ENCODE measurements at places on chromosomes 3 and 15.

DNA sequence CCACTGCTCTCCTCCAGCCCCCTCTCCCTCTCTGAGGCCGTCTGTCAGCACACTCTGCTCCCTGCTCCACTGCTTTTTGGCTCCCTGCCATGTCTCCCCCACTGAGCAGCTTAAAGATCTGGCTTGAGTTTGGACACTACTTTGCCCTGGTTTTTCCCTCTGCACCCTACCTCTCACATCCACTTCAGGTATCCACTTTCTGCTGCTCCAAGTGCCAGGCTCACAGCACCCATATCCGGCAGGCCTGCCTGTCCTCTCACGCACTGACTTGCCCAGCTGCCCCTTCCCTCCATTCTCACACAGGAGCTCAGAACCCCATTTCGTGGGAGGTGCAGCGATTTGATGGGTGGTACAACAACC lies 3.7 kb downstream of the DUOX1 start:
- DNase-seq = no peak

GRCh38 chr15:51576286-51576850 lies 46.2 kb downstream of the DMXL2 start:
- no peak for DNase-seq

DNA sequence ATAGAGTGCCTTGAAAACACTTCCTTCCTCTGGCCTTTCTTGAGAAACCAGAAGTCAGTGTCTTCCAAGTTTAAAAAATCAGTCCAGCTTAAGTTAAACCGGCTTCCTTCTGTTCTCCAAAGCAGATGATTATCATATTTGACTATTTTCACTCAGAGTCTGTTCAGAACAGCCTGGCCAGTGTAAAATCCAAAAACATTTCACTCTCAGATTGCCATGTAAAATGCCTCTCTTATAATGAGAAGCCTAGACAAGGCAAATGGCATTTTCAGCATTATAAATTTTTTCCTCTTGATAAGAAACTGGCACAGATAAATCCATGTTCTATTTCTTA lies 193.5 kb downstream of the TNIK start:
- DNase-seq = no peak

DNA sequence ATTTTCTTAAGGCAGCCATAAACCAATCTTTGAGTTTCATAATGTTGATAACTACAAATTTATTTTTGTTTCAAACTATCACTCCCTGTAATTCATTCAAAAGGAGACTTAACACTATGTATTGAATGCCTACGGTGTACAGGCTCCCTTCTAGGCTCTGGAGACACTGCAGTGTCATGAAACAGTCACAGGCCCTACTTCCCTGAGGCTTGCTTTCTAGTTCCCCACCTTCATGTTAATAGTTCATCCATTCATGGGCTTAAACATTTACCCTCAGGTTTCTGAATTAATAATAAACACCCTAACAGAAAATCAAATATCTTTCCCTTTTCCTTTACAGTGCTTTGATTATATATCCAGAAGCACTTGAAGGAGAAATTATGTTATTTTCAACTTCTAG lies 168.7 kb downstream of the CHL1 start:
- no peak for DNase-seq

DNA sequence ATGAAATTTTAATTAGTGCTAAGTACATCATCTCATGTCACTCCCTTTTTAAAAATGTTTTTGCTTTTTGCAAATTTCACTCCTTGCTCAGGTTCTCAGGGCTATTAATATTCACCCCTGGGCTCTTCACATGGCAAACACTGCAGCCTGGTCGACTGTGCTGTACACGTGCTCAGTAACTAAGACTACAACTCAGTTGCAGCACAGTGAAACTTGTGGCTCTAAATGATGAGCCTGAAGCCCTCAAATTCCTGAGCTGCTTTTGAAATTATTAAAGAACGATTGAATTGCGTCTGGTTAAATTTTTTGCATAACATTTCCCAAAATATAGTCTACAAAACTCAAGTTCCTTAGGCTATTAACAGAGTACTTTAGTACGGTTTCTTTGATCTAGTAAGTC lies 159.3 kb upstream of the C2CD4B start:
- DNase-seq = no peak

- no peak for DNase-seq
These were observed 104.9 kb upstream of the RPL32 start for GRCh38 chr3:12946251-12946648.

DNA sequence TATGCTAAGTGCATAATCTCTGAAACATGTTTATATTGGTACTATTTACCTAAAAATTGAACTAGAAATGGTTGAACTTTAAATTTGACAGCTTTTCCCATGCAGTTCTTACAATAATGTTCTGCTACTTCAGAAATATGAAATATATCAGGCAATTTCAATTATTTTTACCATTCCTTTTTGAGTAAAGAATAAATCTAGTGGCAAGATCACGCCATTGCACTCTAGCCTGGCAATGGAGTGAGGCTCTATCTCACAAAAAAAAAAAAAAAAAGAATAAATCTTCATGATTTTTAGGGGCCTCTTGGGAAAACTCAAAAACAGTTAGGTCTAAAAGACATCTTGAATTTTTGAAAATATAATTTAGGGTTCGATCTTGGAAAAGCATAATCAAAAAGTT lies 10.6 kb upstream of the DNAAF4 start:
- no peak for DNase-seq

- no peak for DNase-seq
These were observed 69.6 kb upstream of the ATP10A start for GRCh38 chr15:25932696-25933095.

DNA sequence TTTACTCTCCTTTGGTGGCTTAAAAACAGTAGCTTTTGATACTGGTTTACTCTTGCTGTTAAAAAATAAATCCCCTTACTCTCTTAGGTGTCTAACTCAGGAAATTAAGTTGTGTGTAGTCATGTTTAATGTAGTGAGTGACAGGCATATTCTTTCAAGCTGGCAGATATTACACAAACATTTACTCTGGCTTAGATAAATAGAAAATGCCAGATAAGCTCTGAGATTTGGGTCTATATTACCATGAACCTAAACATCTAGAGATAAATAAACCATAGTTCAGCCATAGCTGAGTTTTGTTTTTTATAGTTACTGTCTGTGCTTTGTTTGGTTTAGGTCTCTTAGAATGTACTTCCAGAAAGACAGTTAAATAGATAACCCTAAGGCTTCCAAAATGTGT lies 2.4 kb downstream of the SEMA6D start:
- DNase-seq = no peak

DNA sequence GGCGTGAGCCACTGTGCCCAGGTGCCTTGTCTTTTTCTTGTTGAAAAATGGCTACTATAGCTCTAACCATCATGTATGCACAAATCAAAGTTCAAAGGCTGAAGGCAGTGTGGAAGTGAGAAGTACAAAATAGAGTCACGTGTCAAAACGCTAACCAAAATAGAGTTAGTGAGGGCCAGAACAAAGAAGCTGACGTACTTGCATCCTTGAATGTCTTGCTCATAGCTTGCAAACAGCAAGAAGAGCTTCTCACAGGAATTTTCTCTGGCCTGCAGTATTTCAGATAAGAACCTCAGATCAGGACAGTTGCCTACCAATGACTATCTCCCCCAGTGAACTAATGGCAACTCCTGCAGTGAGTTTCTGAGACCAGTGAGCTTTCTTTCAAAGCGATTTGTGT lies 713.5 kb downstream of the GRM7 start:
- no peak for DNase-seq

DNA sequence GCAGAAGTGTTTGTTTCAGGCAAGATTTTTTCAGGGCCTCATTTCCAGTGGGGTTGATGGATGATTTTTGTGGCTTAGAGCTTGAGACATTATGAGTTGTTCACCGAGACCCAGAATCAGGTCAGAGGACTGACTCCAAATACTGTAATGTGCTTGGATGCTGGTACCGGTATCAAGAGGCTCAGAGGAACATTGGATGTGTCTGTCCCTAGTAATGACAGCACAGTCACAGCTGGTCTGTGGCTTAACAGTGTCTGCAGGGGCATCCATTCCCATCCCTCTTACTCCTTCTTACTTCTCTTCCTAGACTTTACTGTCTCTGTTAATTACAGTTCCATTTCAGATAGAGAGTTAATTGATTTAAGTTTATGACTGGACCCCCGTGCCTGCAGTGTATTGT lies 107.8 kb downstream of the PTPRG start:
- DNase-seq = no peak

DNA sequence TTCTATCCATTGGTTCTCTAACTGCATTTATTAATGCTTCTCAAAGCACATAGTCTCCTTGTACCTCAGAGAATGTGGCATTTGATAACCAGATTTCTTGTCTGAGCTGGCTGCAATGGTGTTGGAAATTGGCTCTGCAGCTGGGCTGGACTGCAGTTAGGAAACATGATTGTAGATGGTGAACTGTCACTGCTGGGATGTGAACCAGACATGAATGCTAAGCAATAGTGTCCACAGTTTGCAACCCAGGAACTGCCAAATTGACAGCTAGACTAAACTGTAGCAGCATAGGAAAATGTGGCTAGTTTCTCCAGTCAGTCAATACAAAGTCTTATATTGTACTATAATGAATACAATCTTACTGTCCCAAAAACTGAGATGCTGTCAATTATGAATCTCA lies 656.6 kb upstream of the GOLIM4 start:
- DNase-seq = no peak

DNA sequence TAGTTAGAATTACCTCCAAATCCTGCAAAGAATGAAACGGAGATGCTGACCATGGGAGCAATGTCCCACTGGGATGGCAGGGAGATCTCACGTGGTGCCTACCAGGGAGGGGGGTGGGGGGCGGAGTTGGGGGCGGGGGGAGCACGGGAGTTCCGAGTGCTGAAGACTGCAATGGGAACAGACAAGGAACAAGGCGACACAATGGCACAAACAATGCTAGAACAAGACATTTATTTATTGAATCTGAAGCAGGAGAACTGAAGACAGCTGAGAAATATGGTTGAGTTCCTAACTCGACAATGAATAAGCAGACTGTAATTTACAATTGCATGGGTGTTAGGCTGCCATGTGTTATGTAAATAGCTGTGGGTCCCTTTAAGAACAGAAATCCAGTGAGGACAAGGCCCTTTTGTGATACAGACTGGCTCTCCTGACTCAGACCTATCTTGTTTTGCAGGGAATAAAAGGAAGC lies 91.2 kb downstream of the AQP9 start:
- DNase-seq = no peak

DNA sequence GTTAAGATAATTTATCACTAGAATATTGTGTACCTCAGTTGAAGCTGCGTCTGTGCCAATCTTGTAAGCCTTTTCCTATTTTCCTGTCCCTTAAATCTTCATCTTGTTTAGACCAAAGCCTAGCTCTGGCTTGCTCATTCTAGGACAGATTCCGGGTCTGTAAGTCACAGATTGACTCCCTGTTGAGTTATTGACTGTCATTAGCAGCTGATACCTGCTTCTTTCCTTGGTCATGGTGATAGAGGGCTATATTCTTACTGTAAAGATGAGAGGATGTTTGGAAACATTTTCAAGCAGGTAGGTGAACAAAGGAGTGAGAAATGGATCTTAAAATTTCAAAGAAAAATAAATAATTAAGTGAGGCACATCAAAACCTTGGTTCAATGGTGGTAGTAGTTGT lies 200.2 kb downstream of the KCNH8 start:
- no peak for DNase-seq

DNA sequence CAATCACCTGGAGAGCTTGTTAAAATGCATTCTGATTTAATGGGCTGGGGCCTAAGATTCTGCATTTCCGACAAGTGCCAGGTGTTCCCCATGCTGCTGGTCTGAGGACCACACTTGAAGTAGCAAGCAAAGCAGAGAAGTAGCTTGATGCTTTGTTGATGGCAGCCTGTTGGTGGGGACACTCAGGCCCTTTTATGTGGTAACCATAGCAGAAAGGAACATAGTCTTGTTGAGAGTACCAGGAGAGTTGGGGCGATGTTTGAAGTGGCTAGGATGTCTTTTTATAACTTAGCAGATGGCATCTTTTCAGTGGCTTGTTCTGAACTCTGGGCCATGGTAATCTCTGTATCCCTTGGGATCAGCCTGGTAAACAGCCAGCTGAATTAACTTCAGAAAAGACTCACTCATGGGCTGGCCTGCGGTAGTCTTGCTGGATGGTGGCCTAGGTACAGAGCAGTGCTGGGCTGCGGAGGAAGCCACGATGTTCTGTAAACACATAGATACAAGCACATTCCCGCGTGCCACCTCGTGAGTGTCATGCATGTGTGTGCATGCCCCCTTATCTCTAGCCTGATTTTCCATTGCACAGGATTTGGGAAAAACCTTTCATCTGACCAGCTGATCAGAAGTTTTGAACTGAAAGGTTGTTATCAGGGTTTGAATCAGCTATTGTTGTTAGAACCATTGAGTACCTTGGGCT lies 292.4 kb upstream of the LRRFIP2 start:
- DNase-seq = no peak

DNA sequence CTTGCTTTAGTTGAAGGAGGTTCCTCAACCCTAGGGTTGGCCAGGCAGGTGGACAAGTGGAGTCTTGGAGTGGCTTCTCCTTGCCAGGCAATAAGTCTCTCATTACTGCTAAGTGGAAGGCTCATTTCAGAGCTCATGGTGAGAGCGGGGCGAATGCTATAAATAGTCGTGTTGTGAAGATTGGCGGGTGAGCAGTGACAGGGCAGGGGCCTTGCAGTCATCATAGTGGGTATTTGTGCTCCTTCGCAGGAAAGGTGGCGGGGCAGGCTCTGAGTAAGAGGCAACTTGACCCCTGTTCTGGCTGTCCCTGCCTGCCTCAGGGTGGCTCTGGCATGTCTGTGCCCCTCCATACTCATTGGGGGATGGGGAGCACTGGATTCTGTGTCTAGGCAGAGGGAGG lies 8.7 kb upstream of the GRM2 start:
- DNase-seq = no peak

DNA sequence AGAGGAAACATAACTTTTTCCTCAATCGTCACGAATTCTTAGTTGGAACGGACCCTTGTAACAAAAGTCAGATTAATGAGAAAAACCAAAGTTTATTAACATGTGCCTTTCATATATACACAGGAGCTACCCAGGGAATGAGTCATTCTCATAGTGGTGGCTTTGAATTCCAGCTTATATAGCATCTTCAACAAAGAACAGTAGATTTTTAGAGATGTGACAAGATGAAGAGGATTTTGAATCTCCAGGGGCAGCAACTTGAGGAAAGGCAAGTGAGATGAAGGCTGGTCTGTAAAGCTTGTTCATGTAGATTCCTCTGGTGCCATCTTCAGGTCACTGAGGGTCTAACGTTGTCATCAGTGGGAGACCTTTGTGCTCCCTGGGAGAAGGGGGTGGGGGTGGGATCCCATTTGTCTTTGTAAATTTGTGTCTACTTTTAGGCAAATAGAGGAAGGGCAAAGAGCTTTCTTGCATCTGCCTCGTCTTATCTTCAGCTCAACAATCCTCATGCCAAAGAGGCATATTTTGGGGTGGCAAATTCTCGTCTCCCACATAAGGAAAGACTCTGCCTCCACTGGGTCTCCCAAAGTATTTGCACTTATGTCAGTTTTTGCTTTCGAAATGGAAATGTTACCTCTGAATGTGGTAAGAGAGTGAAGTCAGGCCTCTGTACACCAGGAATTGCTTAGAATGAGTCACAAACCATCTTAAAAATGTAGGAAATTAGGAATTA lies 29.5 kb downstream of the CLEC3B start:
- DNase-seq = no peak
